ENCODE measurements at places on chromosomes 12 and 14.

DNA sequence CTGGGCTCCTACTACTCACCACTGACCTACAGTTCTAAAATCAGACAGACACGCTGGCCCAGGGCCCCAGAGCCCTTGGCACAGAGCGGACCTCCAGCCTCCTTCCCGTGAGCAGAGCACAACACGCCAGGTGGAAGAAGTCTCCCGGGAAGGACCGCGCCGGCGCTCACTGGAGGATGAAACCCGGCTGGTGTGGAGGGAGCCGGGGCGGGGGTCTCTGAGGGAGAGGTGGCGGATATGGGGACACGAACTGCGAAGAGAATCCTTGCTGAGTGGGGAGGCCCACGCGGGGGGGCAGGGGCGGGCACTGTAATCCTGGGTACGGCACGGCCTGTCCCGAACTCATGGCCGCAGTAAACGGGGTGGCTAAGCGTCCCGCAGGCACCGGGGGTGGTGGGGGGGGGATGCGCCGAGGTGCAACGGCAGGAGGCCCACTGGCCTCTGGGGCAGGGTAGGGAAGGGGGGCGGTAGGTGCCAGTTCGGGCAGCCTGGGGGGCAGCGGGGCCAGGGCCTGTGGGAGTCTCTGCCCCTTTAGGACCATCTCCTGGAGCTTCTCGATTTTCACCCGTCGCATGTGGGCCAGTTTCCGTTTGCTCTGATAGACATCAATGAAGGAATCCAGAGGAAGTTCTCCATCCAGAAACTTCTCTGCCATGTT is 28.8 kb downstream of the VPS37B start:
- no peak for DNase-seq

DNA sequence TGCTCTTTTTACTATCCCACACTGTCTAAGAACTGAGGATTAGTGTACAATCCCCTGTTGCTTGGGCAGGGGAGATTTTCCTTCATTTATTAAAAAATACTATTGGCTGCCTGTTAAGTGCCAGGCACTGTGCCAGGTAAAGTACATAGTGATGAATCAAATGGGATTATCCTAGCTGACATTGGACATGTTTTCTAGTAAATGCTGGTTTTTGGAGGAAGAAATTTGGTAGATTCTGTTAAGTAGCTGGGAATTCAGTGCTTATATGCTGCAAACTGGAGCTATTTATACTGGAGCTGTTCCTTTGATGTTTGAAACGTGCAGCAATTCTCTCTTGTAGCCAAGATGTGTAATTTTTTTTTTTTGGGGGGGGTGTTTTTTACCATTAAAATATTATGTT is 299.6 kb downstream of the EMP1 start:
- no peak for DNase-seq

DNA sequence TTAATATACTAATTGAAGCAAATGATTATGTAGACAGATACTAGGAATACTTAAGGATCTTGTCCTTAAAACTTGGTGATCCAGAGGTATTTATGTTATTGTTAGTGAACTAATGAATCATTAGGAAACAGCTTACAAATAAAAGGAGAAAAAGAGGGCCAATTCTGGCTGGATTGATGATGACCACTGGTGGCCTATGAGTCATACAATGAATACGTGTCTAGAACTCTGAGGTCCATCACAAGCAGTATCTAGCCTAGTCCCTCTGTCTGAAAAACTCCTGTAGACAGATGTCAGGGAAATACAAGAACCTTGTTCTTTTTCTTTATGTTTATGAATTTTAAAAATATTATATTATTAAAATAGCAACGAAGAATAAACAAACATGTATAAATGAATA is 51.7 kb upstream of the RTL1 start:
- DNase-seq, result no peak

DNA sequence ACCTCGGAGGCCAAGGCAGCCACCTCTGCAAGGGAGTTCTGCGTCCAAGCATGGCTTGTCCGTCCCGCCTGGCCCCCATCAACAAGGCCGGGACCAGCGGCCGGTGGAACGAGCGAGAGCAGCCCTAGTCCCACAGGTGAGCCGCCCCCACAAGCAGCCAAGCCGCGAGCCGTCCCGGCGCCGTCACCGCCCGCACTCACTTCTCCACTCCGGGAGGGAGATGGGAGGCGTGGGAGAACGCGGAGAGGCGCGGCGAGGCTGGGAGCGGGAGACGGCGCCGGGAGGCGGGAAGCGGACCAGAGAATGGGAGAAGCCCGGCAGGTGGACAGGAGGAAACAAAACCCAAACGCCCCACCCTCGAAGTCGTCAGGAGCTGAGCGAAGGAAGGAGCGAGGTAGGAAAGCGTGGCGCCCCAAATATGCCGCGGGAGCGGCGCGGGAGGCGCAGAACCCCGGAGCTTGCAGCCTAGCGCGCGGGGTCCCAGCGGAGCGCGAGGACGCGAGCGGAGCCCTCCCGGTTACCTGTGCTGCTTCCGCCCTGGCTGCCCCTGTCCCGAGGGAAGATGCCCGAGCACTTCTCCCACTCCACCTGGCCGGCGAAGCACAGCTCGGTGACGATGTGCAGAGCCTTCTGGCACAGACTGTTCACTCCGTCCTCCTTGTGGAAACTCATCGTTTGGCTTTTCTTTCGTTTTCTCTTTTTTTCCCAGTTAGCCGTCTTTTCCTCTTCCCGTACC is 600 bp downstream of the SYT10 start:
- DNase-seq, result no peak

- DNase-seq, result peak; percentile 5
These were observed 11.9 kb downstream of the FBLN5 start for GRCh38 chr14:91935586-91935985.

- DNase-seq, result peak; percentile 25
These were observed 72.8 kb upstream of the ARHGAP5 start for GRCh38 chr14:32004300-32004699.

DNA sequence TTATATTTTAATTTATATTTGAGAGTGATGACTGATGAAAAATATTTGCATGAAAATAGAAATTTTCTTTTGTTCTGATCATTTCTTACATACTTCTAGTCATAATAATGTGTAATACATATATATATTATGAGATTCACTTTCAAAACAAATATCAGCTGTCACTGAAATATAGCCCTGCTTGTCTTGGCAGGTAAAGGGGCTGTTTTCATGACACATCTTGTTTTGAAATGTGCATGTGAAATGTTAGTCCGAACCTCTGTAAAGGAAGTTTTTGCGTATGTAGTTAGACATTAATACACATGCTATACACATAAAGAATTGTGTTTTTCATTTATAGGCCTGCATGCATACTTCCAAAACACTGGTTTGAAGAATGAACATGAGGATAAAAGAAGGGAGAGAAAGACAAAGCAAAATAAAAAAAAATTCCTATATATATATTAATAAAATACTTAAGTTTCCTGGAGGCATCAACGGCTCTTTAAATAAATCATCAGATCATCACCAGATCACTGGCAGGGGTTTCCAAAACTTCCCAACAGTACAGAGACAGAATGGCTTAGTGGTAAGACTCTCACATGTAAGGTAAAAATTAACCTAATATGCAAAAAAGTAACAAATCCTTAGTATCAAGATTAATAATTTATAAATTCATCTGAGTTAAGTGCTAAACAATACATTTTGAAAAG is 60.1 kb downstream of the SEL1L start:
- DNase-seq, result no peak

Measured in DMS53 (cell line).